ENCODE measurements at places on chromosomes 3 and 15.

DNA sequence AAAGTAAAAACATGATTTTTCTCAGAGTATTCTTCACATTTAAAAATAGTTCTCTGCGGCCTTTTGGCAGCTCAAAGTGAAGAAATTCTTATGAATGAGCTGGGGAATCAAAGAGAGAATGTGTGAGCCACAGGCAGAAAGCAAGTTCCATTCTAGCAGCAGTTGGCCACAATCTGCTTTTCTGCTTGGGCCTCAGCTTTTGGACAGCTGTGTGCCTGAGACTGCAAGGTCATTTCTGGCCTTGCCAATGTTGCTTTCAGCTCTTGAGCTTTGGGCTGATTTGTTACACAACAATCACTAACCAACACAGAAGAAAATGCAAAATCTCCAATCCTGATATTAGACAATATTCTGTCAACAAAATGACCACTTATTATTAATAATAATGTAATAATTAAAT, 14.4 kb upstream of the TM4SF4 start:
- DNase-seq, result no peak

GRCh38 chr15:40006646-40007045, 32.3 kb downstream of the SRP14 start:
- DNase-seq, result no peak

DNA sequence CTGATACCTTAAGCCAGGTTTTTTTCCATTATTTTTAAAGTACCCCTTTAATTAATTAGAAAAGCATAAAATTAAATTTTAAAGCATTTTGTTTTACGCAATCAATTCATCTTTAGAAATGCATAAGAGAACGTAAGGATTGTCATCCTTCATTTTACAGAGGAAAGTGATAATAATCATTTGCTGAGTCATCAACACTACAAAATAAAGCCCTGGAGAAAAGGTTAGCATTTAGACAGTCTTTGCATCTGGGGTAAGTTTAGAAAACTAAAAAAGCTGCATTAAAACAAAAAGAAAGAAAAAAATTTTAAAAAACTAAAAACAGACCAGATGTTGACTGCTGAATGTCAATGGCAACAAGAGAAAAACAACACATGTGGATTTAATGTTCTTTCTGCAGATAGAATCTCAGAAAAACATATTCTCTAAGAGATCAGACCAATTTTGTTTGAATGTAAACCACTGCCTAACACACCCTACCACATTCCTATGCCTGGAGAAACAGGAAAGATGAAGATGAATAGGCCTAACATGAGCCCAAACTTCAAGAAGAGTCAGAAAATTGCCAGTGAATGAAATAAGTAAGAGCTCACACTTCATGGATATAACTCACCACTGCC, 59.9 kb downstream of the SUCNR1 start:
- DNase-seq, result no peak

DNA sequence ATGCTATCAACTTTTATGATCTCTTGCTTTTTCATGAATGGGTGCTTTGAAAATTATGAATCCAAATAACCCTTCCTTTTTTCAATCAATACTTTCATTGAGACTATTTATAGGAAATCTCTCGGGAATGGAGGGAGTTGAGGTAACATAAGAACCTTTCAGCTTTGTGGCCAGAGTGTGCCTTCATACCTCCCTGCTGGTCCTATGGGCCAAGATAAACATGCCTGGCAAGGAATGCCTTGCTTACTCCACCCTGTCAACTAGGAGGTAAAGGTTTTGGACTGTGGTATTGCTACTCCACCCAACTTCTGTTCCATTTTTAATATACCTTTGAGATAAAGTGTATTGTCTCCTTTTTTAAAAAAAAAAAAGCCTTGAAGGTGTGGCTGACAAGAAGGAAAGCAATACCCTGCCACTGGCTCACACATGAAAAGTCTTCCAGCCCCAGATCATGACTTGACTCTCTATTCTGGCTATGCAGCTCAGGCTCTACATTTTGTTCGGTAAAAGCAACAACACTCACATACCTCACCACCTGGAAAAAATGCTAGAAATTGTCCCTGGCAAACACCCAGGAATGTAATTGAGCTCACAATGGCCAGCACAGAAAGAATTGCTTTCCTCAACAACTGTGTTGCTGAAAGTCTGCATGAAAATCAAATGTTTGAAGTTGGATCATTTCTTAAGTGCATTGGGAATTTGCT, 35.8 kb downstream of the COL8A1 start:
- DNase-seq, result no peak

DNA sequence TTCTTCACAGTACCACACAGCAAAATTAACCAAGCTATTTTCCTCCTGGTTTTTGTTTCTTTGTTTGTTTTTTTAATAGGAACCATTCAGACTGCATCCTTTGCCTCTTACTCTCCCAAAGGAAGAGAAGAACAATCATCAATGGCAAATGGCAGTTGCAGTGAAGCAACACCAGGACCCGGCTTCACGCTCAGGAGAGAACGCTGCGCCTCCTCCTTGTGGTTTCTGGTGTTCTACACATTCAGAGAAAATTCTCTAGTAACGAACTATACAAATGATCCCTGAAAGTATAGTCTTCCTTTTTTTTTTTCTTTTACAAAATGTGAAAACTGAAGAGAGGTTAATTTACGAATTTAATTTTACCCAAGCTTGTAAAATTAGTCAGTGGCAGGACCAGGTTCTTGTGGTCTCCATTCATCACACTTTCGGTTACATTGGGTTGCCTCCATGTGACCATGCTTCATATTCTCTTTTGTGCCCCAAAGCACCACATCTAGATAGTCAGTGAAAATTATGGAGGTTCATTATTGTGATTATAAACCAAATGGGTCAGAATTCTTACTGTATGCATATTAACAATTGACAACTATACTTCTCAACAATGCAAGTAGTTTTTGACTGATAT, 10.6 kb upstream of the MINDY2 start:
- no peak for DNase-seq

DNA sequence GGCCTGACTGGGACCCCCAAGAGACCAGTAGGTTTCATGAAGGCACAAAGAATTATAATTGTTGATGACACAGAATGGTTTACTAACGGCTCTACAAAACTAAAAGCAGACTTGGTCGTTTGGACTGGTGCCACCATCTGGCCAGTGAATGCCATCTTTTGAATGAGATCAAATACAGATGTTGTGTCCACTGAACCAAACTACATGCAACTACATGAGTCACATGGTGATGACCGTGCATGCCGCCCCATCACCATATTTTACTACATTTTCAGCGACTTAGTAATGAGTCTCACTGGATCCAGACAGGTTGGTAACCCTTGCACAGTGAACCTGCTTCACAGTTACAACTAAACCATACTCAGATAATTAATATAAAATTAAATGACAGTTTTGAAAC, 803.3 kb downstream of the DIPK2A start:
- DNase-seq, result no peak

DNA sequence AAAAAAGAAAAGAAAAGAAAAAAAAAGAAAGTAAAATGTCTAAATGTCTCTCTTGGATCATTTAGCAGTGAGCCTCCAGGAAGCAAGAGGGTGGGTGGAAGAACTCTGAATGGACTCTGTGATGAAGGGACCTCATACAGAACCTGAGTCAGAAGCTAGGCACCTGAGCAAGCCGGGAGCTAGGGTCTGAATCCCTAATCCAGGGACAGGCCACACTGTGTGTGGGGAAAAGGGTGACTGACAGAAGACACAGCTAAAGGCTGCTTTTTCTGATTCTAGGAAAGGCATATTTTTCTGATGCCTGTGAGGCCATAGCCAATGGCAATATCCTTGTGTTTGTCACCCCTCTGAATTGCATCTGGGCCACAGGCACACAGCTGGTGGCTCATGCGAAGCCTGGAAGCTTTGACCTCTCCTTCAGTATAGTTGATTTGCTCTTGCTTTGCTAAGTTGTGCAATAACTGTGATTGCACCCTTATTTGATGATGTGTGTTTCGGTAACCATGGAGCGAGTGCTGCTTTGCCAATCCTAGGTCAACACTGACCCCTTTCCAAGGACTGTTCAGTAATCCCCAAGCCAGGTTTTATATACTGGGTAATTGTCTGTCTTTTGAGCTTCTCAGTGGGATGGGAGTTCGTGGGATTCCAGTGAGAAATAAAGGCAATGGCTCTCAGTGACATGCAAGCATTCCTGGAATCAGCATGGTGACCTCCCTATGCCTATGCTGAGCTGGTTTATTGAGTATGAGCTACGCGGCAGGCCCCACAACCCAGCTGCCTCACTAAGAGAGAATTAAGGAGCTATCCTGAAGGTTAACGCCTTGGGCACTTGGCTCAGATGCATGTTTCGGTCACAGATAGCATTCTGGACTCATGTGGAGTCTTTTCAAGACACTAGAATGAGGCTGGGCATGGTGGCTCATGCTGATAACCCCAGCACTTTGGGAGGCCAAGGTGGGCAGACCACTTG, 49.0 kb upstream of the OSBPL11 start:
- DNase-seq, result no peak

GRCh38 chr3:132555306-132556035, 41.6 kb upstream of the ACKR4 start:
- DNase-seq, result no peak

- no peak for DNase-seq
Measured at GRCh38 chr3:13682331-13683013, 133.5 kb downstream of the FBLN2 start.

DNA sequence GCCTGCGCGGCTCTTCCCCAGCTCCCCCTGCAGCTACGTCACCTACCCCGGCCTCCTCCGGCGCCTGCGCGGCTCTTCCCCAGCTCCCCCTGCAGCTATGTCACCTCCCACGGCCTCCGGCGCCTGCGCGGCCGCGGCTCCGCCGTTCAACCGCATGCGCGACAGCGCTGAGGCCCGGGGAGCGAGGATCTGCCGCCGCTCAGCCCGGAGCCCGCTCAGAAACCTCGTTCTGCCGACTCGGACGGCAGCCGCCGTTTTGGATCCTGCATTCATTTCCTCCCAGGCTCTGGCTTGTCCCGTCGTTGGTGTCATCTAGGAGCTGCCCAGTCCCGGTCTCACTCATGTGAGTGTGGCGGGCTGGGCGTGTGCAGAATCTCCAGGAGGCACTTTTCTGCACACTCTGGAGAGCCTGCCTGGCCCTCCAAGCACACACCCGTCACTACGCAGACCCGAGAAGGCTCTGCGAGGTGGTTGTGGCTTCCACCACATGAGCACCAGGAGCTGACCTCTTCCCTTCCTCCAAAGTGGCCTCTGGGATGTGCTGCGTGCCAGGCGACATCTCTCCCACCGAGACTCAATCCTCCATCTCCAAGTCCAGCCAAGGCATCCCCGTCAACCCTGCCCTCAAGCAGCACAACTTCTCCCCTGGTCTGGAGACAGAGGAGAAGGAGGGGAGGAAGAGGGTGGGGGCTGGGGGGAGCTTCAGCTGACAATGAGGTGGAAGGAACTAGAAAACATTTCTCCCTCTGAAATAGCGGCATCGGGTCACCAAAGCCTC, 165.3 kb downstream of the CHSY1 start:
- DNase-seq, result no peak

GRCh38 chr3:103047640-103048039, 612.8 kb downstream of the ZPLD1 start:
- no peak for DNase-seq

DNA sequence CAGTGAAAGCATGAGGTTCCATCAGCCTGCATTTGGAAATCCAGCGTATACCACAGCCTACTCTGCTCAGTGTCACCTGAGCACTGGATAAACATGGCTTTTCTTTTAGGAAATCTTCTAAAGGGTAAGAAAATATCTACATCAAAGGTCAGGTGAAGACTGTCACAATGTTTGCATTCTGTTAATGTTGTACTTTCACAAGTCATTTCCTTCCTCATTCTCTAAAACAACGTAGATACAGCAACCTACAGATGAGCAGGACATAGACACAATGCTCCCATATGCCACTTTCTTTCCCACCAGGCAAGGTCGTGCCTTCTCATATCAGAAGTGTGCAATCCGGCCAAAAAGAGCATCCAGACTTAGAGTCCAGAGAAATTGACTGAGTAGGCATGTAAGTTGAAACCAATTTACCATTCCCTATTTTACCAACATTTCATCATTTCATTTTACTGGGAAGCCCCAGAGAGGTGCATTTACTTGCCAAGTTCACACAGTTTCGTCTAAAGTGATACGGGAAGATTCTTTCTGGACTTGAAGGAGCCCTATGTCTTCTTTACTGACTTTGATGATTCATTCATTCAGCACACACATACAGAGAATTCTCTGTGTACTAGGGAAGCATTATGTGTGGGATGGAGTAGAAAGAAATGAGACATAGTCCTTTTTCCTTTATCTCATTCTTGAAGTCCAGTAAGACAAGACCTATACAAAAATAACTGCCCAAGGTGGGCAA, 30.6 kb upstream of the LPP start:
- DNase-seq, result no peak

DNA sequence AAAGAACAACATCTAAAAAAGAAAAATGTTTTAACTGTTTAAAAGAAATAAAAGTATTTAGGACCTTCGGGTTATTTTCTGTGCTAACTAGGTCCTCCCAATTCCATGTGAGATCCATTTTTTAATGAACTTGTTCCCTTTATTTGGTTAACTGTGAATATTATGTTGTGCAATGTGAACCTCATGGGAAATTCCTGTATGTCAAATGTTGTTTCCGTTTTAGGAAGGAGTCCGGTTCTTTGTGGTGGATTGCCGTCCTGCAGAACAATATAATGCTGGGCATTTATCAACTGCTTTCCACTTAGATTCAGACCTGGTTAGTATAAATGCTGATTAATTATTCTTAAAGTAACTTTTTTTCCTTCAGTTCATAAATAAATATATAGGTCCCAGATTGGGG, 35.5 kb upstream of the NIT2 start:
- DNase-seq, result no peak

- DNase-seq, result no peak
Measured at GRCh38 chr3:84245789-84246188, 713.0 kb upstream of the CADM2 start.

GRCh38 chr15:26083896-26084295, 220.8 kb upstream of the ATP10A start:
- DNase-seq, result no peak

DNA sequence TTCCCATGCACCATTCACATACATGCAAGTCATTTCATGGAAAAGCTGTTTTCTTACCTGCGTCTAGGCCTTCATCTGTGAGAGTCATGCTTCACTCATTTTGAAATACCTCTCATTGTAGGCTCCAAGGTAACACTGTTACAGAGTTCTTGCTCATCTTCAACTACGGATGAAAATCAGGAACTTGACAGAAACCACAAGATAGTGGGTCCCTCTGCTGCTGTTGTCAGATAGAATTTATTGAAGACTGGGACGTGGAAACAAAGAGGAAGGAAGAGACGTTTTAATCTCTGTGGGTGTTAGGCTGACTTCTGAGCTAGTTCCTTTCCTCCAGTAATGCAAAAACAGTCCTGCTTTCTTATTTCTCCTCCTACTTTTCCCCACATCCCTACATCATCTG, at the start of gene P2RY14:
P2RY14 (minus strand) TSS at position 313 of the 400 bp plus-strand sequence. CDS start 64,226 bp downstream, outside the sequence.
- peak; percentile 60 for DNase-seq

DNA sequence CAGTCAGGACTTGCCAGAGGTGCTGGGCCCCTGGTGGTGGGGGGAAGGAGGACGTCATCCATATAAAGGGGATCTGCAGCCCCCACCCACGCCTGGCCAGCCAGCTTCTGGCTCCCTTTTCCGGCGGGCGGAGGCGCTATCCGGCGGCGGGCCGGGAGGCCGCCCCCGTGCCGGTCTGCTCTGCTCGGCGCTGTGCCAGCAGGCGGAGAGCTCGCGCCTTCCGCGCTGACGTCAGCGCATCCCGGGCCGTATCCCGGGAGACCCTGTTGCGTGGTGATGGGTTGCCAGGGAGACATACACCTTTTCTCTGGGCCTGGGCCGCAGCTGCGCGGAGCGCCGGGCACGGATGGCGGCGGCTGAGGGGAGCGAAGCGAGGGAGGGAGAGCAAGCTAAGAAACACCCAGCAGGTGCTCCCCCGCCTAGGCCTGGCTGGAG, 1.1 kb downstream of the FAM131A start:
- no peak for DNase-seq
